ENCODE measurements at places on chromosomes 3 and 15. TPM values are rescaled to one million over a fixed set of nuclear protein-coding genes. Genes with fewer than 3 reads are reported as not detected.

GRCh38 chr3:7789324-7789723 is 712.3 kb upstream of the LMCD1 start:
- H3K36me3 ChIP-seq, result no peaks in the 10 kb centered on the region
- H3K27me3 ChIP-seq, result no peaks in the 10 kb centered on the region
- H3K27ac ChIP-seq, result no peak overlapping the region
- no peak overlapping the region for H3K4me3 ChIP-seq

DNA sequence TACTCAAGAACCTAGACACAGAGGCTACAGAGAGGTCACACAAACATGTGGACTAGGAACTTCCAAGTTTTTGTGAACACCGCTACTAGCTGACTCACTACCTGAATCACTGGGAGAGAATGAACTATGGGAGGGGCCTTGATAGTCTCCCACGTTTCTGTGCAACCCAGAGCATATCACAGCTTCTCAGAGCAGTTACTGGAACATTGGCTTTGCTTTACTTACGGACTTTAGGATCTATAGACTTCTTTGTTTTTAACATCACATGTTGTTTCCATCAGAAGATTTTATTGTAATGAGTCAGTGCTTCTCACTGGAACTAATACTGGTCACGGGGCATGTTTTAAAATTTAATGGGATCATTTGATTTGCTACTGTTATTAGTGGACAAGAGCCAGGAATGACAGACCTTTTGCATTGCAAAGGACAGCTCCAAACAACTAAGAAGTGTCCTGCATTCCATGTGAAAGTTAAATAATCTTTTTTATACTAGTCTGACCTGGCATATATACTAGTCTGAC is 35.6 kb downstream of the RTP4 start:
- peaks cover 5% of the 10 kb centered on the region for H3K4me1 ChIP-seq
- H3K27me3 ChIP-seq, result no peaks in the 10 kb centered on the region
- H3K27ac ChIP-seq, result no peak overlapping the region
- H3K4me3 ChIP-seq, result no peak overlapping the region
- no peaks in the 10 kb centered on the region for H3K36me3 ChIP-seq
- DNase-seq, result no peak

DNA sequence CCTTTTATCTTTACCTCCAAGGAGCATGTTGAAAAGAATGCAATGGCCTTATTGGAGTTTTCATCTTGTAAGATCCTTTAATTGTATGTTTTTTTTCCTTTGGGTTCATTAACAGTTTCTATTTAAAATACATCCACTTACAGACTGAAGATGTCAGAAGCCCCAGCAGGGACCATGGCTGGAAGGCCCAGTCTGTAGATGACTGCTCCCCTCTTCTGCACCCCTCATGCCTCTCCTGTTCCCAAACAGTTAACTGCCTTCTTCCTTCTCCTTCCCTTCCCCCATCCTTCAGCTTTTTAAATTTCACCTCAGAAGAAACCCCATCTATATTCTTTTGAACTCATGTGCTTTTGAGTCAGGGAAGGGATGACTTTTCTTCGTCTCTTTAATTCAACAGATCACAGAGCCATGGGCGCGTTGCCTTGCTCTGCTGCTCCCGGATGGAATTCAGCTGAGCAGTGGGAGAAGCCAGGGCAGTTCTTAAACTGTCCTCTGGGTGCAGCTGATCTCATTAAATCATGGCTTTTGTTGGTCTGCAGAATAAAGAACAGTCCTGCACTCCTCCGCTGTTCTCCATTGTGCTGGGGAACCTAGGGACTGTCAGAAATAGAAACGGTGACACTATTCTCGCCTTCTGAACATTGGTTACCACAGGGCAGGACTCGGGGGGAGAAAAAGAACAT is 71.5 kb upstream of the EIF1B start:
- H3K4me3 ChIP-seq, result no peak overlapping the region
- H3K36me3 ChIP-seq, result no peaks in the 10 kb centered on the region
- H3K27me3 ChIP-seq, result no peaks in the 10 kb centered on the region
- H3K27ac ChIP-seq, result no peak overlapping the region
- DNase-seq, result no peak

GRCh38 chr3:107431246-107432012 is 54.2 kb downstream of the CCDC54 start:
- H3K4me3 ChIP-seq, result peak overlapping the region; percentile 77
- H3K36me3 ChIP-seq, result no peaks in the 10 kb centered on the region
- H3K4me1 ChIP-seq, result no peaks in the 10 kb centered on the region
- no peaks in the 10 kb centered on the region for H3K27me3 ChIP-seq

ISG20 gene
- polyA plus RNA-seq, result 0.88 TPM

GRCh38 chr3:15427981-15428380 is 583 bp downstream of the EAF1 start:
- DNase-seq, result no peak
- no peaks in the 10 kb centered on the region for H3K27me3 ChIP-seq
- peak overlapping the region; percentile 73 for H3K4me3 ChIP-seq

- H3K27ac ChIP-seq, result no peak overlapping the region
- no peaks in the 10 kb centered on the region for H3K36me3 ChIP-seq
- H3K27me3 ChIP-seq, result no peaks in the 10 kb centered on the region
- no peaks in the 10 kb centered on the region for H3K4me1 ChIP-seq
Measured at GRCh38 chr3:182035324-182035723, 323.6 kb downstream of the SOX2 start.

TTLL13 gene
- 0.33 TPM for polyA plus RNA-seq

- no peaks in the 10 kb centered on the region for H3K4me1 ChIP-seq
- no peak for DNase-seq
- no peak overlapping the region for H3K4me3 ChIP-seq
- H3K27me3 ChIP-seq, result no peaks in the 10 kb centered on the region
- no peak overlapping the region for H3K27ac ChIP-seq
Measured at GRCh38 chr3:149767720-149768119, 15.4 kb upstream of the COMMD2 start.

DNA sequence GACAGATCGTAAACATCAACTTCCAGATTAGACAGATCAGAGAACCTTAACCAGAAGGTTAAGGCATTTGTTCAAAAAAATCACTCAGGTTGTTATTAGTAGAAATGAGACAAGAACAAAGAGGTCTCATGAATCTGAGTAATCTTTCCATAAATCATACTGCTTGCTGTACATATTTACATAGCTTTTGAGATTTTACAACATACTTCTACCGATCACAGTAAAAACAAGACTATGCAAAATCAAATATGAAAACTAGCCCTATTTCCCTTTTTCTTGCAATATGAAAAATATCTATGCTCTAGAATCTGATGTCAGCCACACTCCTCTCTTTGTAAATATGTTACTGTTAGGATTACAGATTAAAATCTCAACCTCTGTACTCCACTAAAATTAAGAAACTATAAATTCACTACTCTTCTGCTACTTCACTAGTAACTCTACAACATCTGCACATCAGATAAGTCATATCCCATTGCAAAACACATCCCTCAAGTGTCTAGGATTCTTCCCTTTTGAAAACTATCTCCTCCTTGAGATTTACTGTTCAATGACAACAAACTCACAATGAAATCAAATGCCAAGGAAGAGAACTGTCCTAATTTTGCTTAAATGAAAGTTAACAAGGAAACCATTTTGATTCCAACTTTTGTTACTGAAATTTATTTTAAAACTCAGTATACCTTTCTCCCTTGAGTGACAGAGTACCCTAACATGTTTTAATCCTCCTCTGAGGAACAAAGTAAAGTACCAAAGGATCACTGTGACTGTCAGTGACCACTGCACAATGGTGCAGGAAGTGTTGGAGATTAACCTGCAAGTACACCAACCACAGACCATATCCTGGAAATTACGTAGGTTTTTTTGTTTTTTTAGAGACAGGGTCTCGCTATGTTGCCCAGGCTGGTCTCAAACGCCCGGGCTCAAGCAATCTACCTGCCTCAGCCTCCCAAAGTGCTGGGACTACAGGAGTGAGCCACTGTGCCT is 12.8 kb downstream of the DCUN1D1 start:
- no peaks in the 10 kb centered on the region for H3K27me3 ChIP-seq
- H3K4me1 ChIP-seq, result peaks cover 2% of the 10 kb centered on the region
- no peaks in the 10 kb centered on the region for H3K36me3 ChIP-seq
- no peak for DNase-seq
- H3K27ac ChIP-seq, result no peak overlapping the region

DNA sequence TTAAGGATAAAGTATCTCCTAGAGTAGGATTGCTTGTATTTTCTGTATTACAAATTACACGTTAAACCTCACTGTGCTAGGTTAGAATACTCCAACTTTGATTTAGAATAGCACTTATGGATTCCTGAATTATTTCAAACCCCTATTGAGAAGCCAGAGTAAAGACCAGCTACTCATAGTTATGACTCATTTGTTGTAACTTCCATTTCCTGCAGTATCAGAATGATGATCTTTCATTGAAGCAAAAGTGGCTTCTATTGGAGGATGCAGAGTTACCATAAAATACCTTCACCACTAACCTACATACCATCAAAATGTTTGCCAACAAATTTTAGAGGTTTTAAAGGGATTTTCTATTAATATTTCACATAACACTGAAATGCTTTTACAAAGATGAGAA is 1322.7 kb upstream of the ALCAM start:
- no peaks in the 10 kb centered on the region for H3K27me3 ChIP-seq
- no peaks in the 10 kb centered on the region for H3K4me1 ChIP-seq
- DNase-seq, result no peak
- H3K4me3 ChIP-seq, result no peak overlapping the region
- H3K36me3 ChIP-seq, result no peaks in the 10 kb centered on the region

GRCh38 chr3:138323971-138324370 is 5.7 kb downstream of the NME9 start:
- no peaks in the 10 kb centered on the region for H3K27me3 ChIP-seq

PIERCE2 gene
- 2.6 TPM for polyA plus RNA-seq

All from ovary (tissue), 10 donors.